Activated CD4-positive, alpha-beta T cell treated with anti-CD3 and anti-CD28 coated beads, Interleukin-2, Interleukin-4, amounts not matched to agents 100 ng/mL and 50 ng/mL, durations not matched to agents 16 hours and 8 hours (primary cell): ENCODE measurements at places on chromosomes 6 and 20.

GRCh38 chr6:95309545-95309944, 267.8 kb upstream of the MANEA start:
- DNase-seq = no peak

GRCh38 chr6:90160013-90160412, 136.6 kb downstream of the BACH2 start:
- DNase-seq = no peak

DNA sequence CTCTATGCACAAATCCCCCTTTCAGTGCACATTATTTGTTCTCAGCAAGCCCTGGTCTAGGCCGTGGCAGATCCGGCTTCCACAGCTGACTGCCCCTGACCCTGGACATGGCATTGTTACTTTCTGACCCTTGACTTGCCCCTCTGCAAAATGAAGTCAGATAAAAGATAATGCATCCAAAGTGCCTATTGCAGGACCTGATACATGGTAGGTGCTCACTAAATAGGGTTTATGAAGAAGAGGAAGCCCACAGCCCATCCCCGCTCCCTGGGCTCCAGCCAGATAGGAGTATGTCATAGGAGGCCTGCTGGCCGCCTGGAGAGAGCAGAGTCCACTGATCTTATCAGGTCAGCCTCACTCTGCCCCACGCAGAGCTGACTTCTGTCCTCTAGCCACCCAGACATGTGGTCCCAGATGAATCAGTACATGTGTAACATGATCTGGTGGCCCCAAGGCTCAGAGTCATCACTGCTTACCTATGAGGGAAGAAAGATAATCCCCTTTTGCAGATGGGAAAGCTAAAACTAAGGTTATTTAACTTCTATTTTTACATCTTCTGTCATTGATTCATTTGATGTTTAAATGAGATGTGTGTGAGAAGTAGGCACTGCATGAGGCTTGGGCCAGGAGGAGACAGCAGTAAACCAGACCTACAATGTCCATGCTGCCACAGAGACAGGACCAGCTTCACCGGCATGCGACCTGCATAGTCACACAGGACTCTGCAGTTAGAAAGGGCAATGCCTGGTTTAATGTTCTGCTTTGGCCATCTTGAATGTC, 20.4 kb downstream of the MAFB start:
- DNase-seq = no peak

DNA sequence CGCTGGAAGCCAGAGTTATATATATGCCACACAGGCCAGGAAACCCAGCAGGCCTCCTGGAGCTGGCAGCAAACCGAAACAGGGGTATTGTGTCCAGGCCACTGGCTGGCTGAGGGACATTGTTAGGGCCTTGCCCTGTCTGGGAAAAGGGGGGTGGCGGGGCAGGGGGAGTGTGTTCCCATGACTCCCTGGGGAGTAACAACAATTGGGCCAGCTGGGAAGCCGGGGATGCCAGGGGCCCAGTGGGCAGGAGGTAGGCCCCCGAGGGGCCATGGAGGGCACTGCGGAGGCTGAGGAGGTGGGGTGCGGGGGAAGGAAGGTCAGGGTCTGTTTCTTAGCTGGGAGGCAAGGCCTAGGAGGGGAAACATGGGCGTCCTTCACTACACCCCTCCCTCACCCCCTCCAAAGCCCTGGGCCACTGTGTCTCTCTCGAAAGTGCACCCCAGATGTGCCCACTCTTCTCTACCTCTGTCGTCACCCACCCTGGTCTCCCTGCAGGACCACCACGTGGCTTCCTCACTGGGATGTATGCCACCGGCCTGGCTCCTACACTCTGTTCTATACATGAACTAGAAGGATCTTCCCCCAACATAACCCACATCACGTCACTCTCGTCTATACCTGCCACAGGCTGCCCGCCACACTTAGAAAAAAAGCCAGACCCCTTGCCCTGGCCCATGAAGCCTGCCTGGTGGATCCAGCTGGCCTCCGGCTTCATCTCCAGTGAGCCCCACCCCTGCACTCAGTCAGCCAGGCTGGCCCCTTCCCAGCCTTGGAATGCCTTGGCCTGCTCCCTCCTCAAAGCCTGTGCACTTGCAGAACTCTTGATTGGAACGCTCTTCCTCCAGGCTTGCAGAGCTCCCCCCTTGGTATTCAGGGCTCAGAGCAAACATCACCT, 7.8 kb upstream of the E2F1 start:
- no peak for DNase-seq

GRCh38 chr6:13300643-13301590, 27.4 kb downstream of the TBC1D7 start:
- no peak for DNase-seq

DNA sequence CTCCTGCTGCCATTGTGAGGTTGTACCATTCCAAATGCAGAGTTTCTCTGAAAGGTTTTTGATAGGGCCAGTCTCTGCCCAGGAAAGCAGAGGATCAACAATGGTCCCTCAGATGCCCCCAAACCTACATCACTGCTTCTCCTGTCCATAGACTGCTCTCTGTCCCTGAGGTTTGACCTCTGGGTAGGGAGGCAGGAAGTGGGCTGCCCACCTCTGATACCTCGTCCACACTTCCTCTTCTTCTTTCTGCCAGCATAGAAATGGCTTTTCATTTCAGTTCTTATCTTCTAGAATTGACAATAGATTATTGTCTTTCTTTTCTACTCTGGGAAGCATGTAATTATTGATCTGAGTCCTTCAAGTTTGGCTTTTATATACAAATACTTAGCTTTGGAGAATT, 170.6 kb downstream of the TRMT11 start:
- no peak for DNase-seq

DNA sequence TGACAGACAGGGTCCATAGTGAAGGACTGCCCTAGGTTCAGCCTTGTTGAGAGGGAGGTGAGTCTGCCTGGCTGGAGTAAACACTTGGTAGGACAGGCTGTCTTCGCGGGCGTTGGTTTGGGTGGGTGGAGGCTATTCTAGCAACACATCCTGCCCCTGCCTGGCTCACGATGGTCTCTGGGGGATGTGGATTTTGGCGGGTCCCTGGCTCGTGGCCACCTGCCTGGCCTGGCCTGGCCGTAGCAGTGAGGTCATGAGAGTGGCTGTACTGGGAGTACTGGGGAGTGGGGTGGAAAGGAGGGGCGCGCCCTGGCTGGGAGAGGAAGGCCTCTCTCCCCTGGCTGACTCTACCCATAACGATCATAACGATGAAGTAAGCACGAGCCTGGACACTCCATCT, 30.2 kb upstream of the MRPS18A start:
- no peak for DNase-seq

DNA sequence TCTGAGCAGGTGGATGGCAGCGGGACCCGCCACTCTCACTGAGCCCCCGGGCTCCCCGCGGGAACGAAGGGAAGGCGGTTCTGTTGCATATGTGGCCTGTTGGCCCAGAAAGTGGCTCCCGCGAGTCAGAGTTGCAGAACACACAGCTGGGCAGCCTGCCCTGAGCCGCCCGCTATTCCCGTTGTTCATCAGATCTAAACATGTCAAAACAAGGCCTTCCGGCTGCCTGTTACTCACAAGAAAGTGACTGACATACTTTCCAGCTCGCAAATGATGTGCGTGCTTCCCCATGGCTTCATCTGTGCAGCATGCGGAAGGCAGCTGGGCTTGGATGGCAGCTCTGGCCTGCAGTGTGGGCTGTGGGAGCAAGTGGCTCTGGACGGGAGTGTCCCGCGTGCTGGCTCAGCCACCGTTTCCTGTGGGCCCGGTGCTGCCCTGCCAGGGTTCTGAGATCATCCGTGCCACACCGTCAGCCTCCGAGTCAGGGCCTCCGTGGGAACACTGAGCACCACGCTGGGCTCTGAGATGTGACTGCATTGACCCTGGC, 227.3 kb downstream of the ERMARD start:
- DNase-seq = no peak

GRCh38 chr6:166579237-166579850, 7.1 kb downstream of the RAMACL start:
- no peak for DNase-seq

DNA sequence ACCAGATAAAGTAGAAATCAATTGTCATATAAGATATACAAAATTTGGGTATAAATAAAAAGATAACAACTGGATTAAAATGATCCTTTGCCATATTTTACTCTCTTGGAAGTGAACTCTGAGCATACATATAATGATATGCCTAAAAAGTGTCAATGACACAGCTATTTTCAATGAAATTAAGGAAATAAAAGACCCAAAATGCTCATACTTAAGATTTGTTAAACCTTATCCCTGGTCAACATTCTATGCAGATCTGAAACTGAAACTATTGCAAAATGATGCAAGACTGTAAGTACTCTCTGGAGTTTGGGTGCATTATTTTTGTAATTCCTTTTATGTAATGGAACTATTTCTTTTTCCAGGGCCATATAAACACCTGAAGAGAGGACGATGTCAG, 119.0 kb upstream of the SGK1 start:
- DNase-seq = peak; percentile 31

GRCh38 chr6:142863981-142864380, 81.0 kb downstream of the HIVEP2 start:
- DNase-seq = no peak

DNA sequence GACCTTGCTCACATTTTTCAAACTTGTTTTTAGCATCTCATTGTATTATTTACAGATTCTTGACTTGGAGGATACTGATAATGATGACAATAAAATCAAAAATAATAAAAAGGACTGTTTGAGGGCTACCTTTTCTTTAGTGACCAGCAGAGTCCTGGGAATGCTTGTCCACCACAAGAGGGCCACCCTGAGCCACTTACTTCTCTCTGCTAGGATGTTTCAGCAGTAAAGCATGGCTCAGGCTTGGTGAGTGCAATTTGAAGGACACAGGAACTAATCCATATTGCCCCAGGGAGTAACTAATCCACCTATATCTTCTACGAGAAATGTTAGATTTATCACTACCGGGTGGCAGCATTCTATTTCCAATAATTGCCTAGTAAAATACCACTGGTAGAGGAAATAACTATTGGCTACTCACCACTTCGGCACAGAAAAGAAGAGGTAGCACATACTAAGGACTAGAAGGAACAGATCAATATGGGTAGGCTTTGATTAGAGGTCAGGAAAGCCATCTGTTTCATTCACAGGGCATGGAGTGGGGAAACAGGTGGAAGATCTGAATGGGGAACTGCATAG, 5.8 kb upstream of the KIAA0408 start:
- DNase-seq = peak; percentile 61

GRCh38 chr6:35603326-35604202, 85.2 kb downstream of the FKBP5 start:
- DNase-seq = no peak

- DNase-seq = no peak
Observed at GRCh38 chr6:28969129-28969528, 36.0 kb downstream of the ZNF311 start.

GRCh38 chr6:56169366-56169765, 78.0 kb downstream of the COL21A1 start:
- DNase-seq = no peak

GRCh38 chr6:137697267-137697938, 169.7 kb upstream of the TNFAIP3 start:
- DNase-seq = no peak

DNA sequence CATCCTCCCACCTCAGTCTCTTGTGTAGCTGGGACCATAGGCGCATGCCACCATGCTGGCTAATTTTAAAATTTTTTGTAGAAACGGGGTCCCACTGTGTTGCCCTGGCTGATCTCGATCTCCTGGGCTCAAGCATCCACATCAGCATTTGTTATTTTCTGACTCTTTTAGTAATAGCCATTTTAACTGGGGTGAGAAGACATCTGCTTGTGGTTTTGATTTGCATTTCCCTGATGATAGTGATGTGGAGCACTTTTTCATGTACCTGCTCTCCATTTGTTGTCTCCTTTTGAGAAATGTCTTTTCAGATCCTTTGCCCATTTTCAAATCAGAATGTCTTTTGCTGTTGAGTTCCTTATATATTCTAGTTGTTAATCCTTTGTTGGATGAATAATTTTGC, 22.2 kb upstream of the TULP4 start:
- peak; percentile 25 for DNase-seq

DNA sequence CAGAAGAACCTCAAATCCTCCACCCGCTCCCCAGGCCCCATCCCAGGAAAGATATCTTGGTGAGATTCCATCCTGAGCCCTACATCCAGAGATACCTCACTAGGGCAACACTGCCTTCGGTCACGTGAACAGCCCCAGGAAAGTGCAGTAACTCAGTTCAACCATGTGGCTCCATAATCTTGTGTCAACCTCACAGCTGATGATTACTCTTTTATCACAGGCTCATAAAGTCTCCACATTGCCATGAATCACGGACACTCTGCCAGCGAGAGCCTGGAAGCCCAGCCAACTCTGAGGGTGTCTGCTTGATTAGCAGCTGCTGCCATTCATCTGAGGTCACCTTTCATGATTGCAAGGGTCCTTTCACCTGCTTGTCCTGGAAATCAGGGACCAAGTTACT, 175.8 kb upstream of the LRFN2 start:
- no peak for DNase-seq

- no peak for DNase-seq
Observed at GRCh38 chr6:116928677-116929076, 51.6 kb downstream of the RFX6 start.

DNA sequence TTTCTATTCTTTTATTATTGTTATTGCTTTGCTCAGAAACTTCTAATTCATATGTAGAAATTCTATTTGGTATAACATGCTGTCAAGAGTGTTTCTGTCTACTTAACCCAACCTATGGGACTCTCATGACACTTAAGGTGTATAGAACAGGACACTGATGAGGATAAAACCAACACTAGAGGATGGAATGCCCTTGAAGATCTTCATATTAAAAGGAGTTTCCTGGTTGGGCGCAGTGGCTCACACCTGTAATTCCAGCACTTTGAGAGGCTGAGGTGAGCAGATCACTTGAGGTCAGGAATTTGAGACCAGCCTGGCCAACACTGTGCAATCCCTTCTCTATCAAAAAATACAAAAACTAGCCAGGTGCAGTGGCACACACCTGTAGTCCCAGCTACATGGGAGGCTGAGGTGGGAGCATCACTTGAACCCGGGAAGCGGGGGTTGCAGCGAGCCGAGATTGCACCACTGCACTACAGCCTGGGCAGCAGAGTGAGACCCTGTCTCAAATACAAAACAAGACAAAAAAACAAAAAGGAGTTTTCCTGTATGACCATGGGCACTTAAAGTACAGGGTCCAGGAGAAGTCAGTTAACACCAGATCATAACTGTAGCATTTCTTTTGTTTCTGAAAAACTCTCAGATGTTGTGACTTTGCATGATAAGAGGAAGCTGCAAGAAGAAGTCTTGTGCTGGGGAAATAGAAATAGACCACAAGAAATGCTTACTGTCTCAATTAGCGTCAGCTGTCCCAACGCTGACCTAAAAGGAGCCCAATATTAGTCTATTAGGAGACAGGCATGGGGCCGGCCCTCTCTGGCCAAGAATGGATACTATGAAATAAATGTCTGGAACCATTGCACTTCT, 38.9 kb upstream of the CD2AP start:
- no peak for DNase-seq
